ENCODE measurements at places on chromosomes 3 and 15.

GRCh38 chr3:81170298-81170697 lies 591.1 kb downstream of the GBE1 start:
- no peak for DNase-seq

DNA sequence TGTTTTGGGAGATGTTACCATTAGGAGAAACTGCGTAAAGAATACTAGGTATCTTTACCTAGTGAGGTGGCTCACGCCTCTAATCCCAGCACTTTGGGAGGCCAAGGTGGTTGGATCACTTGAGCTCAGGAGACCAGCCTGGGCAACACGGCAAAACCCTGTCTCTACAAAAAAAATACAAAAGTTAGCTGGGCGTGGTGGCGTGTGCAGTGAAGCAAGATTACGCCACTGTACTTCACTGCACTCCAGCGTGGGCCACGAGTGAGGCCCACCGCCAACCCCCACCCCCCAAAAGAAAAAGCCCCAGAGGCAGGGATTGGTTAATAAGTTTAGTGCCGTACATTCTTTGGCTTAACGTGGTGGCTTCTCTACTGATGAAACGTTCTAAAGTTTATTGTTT lies 23.5 kb downstream of the TRIM71 start:
- no peak for DNase-seq

DNA sequence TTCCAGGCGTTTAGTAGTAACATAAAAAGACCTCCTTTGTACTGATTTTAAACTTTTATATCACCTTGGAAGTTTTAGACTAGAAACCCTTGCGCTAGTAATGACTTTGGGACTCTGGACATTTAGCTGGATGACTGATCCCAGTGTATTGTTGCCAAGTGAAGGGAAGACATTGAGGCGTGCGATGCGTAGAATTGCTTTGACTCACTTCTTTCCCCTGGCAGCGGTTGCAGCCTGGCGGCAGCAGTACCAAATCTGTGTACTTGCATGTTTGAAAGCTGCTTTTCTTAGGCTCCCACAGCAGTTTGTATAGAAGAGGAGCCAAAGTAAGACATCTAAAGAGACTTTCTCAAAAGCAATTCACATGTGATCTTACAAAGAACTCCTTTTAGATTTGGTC lies 151.6 kb downstream of the BBX start:
- no peak for DNase-seq

DNA sequence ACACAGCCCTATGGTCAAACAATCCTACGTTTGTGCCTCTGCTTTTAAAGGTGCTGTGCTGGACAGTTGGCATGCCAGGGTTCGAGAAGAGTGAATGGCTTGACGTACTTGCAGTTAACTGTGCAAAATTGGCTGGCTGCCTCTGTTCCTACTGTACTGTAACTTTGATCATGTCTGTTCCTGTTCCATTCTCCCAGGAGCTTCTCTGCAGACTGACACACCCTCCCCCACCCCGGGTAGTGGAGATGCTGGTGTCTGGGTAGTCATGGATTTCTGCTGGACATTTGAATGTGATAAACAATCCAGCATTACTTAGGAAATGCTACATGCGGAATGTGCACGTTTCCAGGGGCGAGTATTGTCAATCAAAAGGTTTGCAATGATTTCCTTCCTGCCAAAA lies 6.5 kb upstream of the VILL start:
- no peak for DNase-seq

DNA sequence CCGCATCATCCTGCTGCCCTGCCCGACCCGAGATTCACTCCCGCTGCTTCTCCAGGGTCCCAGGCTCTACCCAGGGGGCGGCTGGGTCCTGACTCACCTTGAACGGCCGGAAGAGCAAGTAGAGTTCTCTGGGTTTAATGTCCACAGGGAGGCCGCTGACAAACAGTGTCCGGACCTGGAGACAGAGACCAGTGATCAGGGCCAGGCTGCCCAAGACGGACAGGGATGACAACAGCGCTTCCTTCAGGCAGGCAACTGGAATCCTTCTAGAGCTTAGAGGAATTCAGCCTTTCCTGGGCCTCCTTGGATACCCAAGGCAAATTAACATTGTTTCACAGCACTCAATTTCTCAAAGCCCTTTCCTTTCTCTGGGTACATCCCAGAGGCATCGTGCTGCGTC lies 23.9 kb downstream of the RBPMS2 start:
- DNase-seq: no peak

DNA sequence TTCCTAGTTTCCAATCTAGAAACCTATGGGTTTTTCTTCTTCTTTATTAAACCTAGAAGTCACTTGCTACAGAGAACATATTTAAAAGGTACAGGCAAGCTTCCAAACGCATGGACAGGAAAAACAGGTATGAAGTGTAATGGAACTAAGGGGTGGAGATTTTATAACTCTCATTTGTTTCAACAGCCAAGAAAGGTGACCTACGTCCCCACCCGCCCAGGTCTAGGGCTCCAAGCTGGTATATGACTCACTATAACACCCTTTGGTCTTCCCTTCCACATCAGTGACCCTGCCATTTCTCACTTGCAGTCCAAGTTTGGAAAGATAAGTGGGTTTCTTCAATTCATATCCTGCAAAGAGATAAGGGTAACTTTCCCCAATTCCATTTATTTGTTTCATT lies 6.0 kb upstream of the LIPH start:
- no peak for DNase-seq
